Cardiac atrium fibroblast (primary cell): ENCODE measurements at places on chromosomes 12 and 14. TPM values are rescaled to one million over a fixed set of nuclear protein-coding genes. Genes with fewer than 3 reads are reported as not detected.

The RHEBL1 gene
- total RNA-seq, result not detected in 2 replicates

The RIMBP2 gene
- not detected in 2 replicates for total RNA-seq

The HAL gene
- 0.49 TPM in 1 of 2 replicates, not detected in the other for total RNA-seq

The TMEM229B gene
- total RNA-seq, result 3.6 TPM in 1 of 2 replicates, not detected in the other

The CIROP gene
- total RNA-seq, result not detected in 2 replicates

The DENND5B gene
- total RNA-seq, result 4.5 and 5.7 TPM in 2 replicates

The ZC2HC1C gene
- not detected in 2 replicates for total RNA-seq

The EXOC3L4 gene
- 1.6 TPM in 1 of 2 replicates, not detected in the other for total RNA-seq

The DLGAP5 gene
- total RNA-seq, result 5.4 and 7.8 TPM in 2 replicates

The C12orf50 gene
- total RNA-seq, result not detected in 2 replicates

The RPS6KL1 gene
- 0.18 and 2.4 TPM in 2 replicates for total RNA-seq

The LMNTD1 gene
- 1.8 TPM in 1 of 2 replicates, not detected in the other for total RNA-seq

The TUNAR gene
- total RNA-seq, result not detected in 2 replicates

The UNC79 gene
- 0.16 TPM in 1 of 2 replicates, not detected in the other for total RNA-seq

The HOTAIR gene
- not detected in 2 replicates for total RNA-seq

The HCAR2 gene
- not detected in 2 replicates for total RNA-seq

The DHRS4 gene
- total RNA-seq, result 31.2 and 36.6 TPM in 2 replicates

The PTPN21 gene
- total RNA-seq, result 5.4 and 6.8 TPM in 2 replicates

The SINHCAF gene
- 22.4 and 40.4 TPM in 2 replicates for total RNA-seq

The MUCL1 gene
- total RNA-seq, result not detected in 2 replicates

The SMIM41 gene
- not detected in 2 replicates for total RNA-seq

The WNT1 gene
- total RNA-seq, result not detected in 2 replicates

The SDSL gene
- 0.81 and 4.0 TPM in 2 replicates for total RNA-seq

The ANKS1B gene
- total RNA-seq, result 2.9 TPM in 1 of 2 replicates, not detected in the other

The FGD6 gene
- 5.4 and 5.5 TPM in 2 replicates for total RNA-seq

The CLEC7A gene
- total RNA-seq, result not detected in 2 replicates

The RIMKLB gene
- 9.1 and 14.3 TPM in 2 replicates for total RNA-seq

The SCN8A gene
- 0.16 and 0.18 TPM in 2 replicates for total RNA-seq

The LBHD2 gene
- not detected in 2 replicates for total RNA-seq

The ACVRL1 gene
- total RNA-seq, result 107 and 184 TPM in 2 replicates

The ALX1 gene
- total RNA-seq, result not detected in 2 replicates

The PRB2 gene
- not detected in 2 replicates for total RNA-seq

The FAM186B gene
- total RNA-seq, result 0.54 TPM in 1 of 2 replicates, not detected in the other

The COL2A1 gene
- total RNA-seq, result not detected in 2 replicates

The ASCL1 gene
- total RNA-seq, result not detected in 2 replicates

The FOXN4 gene
- not detected in 2 replicates for total RNA-seq

The PMCH gene
- not detected in 2 replicates for total RNA-seq

The LRRC43 gene
- total RNA-seq, result 1.1 and 5.4 TPM in 2 replicates

The HNF1A gene
- 0.32 TPM in 1 of 2 replicates, not detected in the other for total RNA-seq

The BICDL1 gene
- not detected in 2 replicates for total RNA-seq

The DAO gene
- total RNA-seq, result not detected in 2 replicates
